ENCODE measurements at places on chromosomes 4 and X.

GRCh38 chr4:15398732-15399131 lies 29.1 kb upstream of the C1QTNF7 start:
- DNase-seq, result no peak

DNA sequence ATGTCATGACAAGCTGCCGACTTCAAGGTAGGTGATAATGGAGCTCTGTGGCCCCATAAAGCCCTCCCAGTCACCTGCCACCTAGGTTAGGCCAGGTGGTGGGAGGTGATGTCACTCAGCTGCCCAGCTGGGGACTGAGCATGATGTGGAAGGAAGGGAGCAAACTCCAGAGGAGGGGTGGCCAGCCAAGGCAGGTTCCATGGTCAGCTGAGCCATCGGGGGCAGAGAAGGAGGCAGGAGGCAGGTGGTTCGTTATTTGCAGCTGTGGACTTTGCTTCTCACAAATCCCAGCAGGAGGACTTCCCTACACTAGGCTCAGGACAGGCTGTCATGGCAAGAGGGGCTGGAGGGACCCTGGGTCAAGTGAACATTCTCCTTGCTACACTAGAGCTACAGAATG lies 2.1 kb downstream of the CCDC120 start:
- DNase-seq, result no peak

DNA sequence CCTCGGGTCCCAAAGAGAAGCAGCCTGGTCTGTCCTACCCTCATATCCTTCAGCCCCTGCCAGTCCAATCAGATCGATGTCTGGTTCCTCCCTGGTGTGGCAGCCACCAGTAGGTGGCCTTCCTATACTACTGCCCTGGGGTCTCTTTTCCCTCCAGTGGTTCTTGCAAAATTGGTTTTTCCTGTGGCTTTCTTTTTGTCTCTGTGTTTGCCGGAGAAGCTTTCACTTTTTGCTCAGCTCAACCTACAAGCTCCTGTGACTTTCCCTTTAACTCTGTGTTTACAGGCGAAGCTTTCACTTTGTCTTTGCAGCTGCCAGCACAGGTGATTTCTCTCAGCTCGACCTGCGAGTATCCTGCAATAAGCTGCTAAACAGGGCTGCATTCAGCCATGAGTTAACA lies 46.8 kb downstream of the UGT2A3 start:
- DNase-seq, result no peak

DNA sequence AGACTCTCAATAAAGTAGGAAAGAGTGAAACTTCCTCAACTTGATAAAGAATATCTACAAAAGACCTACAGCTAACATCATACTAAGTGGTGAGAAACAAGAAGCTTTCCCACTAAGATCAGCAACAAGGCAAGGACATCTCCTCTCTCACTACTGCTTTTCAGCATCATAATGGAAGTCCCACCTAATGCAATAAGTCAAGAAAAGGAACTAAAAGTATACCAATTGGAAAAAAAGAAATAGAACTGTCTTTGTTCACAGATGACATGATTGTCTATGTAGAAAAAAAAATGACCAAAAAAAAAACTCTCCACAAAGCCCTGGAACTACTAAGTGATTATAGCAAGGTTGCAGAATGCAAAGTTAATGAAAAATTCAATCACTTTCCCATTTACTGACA lies 25.1 kb upstream of the SH3RF1 start:
- DNase-seq, result no peak

GRCh38 chrX:2313864-2314640 lies 186.7 kb downstream of the DHRSX start:
- no peak for DNase-seq

GRCh38 chr4:88447371-88448095 lies 9.4 kb upstream of the HERC5 start:
- DNase-seq, result no peak

- DNase-seq, result no peak
Measured at GRCh38 chr4:77453911-77454310, 151.7 kb upstream of the CXCL13 start.

DNA sequence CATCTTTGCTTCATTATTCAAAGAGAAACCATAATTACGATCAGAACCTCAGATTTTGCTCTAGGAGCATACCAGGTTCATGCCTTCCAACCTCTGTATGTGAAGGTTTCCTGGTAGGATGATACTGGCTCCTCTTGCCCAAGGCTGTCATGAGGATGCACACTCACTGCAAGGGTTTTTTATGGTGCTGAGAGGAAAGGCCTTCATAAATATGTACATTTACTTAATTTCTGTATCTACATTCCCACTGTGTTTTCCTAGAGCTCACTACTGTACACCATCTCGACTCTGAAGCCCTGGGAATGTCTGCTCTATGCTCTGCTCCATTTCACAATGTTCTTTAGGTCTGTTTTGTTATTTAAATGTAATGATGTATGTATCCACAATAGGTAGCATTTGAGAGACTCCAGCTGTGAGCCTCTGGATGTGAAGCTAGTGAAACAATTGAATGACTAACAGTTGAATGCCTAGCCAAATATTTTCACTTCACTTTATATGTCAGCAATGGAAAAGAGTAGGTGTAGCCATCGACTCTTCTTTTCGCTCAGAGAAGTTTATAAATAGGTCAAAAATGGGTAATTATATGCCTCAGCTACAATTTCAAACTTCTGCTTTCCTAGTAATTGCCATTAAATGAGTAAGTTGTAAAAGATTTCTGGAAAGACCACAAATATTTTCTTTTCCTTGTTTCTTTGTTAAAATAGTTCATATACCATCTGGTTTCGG lies 228.0 kb downstream of the PALLD start:
- DNase-seq, result no peak

DNA sequence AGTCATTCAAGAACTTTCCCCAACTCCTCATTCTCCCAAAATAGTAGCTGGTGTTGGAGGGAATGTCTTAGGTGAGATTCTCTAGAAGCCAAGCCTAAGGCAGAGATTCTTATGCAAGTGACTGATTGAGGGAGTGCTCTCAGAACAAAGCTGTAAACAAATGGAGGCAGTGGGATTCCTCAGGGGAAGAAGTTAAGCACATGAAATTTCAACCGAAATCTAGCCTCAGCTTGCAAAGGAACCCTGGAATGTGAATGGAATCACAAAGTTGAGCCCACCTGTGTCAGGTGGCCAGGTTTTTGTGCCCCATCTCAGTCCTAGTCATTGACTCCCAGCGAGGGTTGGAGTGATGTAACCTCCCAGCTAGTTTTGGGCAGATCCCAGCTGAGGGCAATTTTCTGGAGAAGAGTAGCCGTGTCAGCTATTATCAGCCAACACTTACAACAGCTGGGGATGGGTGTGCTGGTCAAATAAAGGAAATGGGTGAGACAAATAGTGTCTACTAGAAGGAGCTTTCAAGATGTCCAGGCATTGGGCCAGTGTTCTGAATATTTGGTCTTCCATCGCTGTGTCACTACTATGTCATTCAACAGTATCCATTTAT lies 29.7 kb upstream of the FGF2 start:
- no peak for DNase-seq

- DNase-seq, result no peak
Measured at GRCh38 chr4:87974856-87975462, 555 bp upstream of the SPP1 start.

GRCh38 chr4:64130907-64131306 lies 278.3 kb downstream of the TECRL start:
- no peak for DNase-seq

DNA sequence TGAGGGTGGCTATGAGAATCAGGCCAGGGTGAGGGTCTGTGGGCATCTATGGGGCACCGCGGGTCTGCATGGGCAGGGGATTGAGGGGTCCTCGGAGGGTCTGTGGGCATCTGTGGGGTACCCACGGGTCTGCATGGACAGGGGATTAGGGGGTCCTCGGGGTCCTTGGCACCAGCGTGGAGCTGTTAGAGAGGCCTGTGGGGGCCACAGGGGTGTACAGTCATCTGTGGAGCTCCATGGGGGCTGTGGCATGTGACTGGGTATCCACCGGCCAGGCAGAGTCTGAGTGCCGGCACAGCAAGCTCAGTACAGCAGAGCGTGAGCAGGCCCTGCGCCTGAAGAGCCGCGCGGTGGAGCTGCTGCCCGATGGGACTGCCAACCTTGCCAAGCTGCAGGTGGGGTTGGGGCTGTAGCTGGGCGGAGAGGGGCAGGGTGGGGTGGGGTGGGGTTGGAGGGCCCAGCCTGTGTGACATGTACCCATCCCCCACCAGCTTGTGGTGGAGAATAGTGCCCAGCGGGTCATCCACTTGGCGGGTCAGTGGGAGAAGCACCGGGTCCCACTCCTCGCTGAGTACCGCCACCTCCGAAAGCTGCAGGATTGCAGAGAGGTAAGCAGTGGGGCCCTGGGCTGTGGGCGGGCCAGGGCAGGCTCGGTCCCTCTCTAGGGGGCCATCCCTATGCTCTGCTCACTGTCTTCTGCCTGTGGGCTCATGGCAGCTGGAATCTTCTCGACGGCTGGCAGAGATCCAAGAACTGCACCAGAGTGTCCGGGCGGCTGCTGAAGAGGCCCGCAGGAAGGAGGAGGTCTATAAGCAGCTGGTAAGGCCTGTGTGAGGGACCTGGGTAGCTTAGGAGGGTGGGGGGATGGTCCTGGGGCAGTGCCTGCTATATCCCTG lies 12.9 kb downstream of the CCDC22 start:
- no peak for DNase-seq

- no peak for DNase-seq
Measured at GRCh38 chrX:17706676-17707075, 30.6 kb upstream of the SCML1 start.

- DNase-seq, result no peak
Measured at GRCh38 chr4:46016306-46016705, 107.5 kb downstream of the GABRG1 start.

DNA sequence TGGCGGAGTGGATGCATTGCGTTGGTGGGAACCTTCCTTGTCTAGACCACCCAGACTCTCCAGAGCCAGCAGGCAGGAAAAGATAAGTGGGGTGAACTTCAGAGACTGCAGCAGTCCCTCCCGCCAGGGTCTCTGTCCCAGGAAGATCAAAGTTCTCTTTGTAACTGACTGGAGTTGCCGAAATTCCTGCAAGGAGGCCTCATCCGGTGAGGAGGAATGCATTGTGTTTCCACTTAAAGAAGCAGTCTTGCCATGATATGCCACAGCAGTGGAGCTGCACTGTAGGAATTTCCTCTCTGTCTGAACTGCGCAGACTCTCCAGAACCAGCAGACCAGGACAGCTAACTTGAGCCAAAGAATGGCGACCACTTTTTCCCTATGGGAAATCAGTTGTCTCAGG lies 1190.4 kb downstream of the TECRL start:
- DNase-seq, result no peak

GRCh38 chrX:101409043-101409442 lies 1.0 kb downstream of the HNRNPH2 start:
- DNase-seq, result no peak

GRCh38 chrX:9856588-9856987 lies 70.4 kb downstream of the SHROOM2 start:
- DNase-seq, result no peak

- no peak for DNase-seq
Measured at GRCh38 chr4:186724058-186724863, 605 bp upstream of the FAT1 start.

GRCh38 chr4:14903321-14903720 lies 99.0 kb upstream of the CPEB2 start:
- DNase-seq, result no peak

DNA sequence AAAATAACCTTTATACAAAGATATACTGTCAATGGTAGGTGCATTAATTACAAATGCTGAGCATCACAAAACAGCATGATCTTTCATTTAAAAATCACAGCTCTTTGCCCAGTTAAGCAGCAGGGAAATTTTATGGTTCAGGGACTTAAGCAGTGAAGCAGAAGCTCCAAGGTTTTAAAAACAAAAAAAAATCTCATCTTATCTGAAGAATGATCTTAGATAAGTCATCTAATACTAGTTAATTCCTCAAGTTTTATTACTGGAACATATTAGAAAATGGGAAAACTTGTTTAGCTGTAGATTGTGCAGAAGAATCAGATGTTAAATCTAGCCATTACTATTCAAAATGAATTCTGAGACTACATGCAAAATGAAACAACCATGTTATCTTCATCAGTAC lies 289.9 kb downstream of the GASK1B start:
- DNase-seq, result no peak

- DNase-seq, result no peak
Measured at GRCh38 chr4:17932041-17932440, 89.5 kb downstream of the LCORL start.

GRCh38 chr4:156000491-156000890 lies 46.8 kb upstream of the CTSO start:
- DNase-seq, result no peak

- no peak for DNase-seq
Measured at GRCh38 chr4:156420623-156421022, 467.0 kb upstream of the CTSO start.

GRCh38 chrX:4622486-4623167 lies 909.2 kb upstream of the PRKX start:
- no peak for DNase-seq

DNA sequence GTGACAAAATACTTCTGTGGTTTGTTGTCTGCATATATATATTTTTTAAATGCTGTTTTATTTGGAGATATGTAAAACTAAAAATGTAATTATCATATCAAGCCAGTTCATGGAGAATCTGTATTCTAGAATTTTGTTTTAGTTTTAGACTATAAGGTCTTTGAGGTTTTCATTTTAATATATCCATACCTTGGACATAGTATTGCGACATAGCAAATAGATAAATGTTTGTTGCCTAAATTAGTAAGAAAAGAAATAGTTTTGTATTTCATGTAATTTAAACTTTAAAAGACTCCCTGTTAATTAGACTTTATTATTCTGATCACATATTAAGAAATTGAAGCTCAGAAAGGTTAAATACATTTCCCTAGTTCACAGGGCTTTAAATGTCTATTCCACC lies 472.9 kb downstream of the GBA3 start:
- no peak for DNase-seq

DNA sequence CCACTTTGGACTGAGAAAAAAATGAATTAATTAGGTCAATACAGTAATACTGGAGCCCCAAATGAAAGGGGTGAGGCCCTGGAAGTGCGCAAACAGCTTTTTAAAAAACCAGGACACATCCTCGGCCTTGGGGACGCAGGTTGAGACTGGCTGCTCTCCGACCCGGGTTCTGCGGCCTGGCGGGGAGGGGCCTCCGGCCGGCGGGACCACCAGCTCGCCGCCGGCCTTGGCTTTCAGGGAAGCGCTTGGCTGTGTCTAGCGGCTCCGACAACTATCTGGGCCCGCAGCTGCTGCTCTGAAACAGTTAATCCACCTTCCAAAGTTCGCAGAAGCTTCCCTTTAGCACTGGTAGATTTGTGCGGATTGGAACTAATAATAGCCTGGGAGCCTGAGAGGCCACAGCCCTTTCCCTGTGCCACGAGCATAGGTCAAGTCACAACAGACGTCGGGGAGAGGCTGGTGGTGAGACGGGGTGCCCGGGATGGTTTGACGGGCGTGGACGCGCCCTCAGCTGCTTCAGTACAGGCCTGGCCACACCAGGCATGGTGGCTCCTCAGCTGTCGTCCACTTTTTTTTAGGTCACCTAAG lies 1.1 kb upstream of the SEL1L3 start:
- no peak for DNase-seq

- no peak for DNase-seq
Measured at GRCh38 chr4:40046311-40046980, 10.2 kb upstream of the N4BP2 start.

- no peak for DNase-seq
Measured at GRCh38 chr4:17753646-17754045, 27.8 kb downstream of the FAM184B start.

- no peak for DNase-seq
Measured at GRCh38 chrX:103513067-103513466, 6.2 kb downstream of the RAB40A start.

Data from activated naive CD4-positive, alpha-beta T cell treated with anti-CD3 and anti-CD28 coated beads, Interleukin-2, amount 10 ng/mL, durations not matched to agents 7 days and 5 days (primary cell).